ENCODE measurements at places on chromosomes 7 and 10. TPM values are rescaled to one million over a fixed set of nuclear protein-coding genes. Genes with fewer than 3 reads are reported as not detected.

DNA sequence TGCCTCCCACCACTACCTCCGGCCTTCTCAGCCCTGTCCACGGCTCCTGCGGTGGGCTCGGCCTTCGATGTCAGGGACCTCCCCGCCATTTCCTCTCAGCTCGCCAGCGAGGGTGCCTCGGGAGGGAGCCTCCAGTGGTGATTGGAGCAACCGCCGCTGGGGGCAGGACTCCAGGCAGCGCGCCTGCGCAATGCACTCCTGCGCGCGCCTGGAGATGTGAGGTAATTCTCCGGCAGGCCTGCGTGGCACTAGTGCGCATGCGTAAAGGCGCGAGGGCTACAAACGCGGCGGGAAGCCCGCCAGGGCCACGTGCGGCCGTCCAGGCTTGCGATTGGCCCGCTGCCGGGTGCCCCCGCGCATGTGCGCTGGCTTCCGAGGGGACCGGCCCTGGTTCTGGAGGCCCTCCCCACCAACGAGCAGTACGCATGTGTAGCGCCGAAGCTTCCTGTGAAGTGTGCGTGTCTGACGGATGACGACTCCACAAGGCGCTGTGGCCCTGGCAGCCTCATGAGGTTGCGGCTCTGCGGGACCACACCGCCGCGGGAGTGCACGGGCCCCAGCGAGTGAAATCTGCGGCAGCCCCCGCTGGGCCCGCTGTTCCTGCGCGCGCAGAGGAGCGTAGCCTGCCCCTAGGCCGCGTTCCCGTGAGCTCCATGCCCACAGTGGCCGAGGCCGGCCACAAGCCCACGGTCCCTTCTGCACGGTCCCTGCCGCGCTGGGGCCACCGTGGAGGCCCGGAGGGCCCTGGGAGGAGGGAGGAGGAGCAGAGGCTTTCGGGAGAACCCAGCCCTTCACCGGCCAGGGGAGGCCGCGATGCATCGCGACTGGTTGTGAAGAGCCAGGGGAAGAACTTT lies at the start of gene SYCE1:
SYCE1 (minus strand) TSS at position 143 of the 854 bp plus-strand sequence; CDS start at position 89, 54 bp downstream.
- no peak for DNase-seq

GRCh38 chr10:50232261-50232639 lies 19.1 kb downstream of the ASAH2 start:
- DNase-seq, result no peak

- DNase-seq, result no peak
These were observed 9.3 kb downstream of the TCAF1 start for GRCh38 chr7:143892527-143893300.

DNA sequence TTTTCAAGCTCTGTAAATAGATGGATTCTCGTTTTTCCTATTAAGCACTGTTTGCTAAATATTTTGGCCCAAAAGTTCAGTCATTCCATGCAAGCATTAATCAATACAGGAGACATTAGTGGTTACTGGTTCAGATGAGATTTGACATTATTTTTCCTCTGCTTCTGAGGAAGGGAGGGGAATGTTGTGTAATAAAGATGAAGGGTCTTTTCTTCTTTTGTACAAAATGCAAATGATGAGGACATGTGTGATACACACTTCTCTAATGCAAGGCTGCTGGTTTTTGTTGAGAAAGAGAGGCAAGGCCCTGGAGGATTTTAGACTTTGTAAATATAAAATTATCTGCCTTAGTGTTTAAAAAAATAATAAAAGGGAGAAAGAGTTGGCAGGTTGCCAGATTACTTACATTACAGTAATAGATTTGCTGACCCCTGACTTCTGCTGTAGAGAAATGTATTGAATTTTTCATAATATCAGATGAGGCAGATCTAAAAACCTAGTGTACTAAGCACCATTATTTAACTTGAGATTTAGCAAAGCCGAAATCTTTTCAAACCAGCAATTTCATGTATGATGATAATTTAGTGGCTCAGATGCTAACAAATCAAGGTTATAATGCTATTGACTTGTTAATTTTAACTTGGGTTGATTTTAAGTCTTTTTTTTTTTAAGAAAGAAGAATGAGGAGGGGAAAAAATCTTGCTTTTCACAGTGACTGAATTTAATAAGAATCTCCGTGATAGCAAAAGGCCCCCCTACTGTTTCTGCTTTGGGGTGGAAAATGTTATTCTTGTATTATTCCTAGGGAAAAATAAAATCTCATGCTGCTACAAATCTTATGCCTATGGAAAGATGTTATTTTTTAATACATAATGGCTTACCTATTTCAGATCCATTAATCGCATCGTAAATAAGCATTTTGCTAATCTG lies 180.1 kb downstream of the ARID5B start:
- DNase-seq, result no peak

DNA sequence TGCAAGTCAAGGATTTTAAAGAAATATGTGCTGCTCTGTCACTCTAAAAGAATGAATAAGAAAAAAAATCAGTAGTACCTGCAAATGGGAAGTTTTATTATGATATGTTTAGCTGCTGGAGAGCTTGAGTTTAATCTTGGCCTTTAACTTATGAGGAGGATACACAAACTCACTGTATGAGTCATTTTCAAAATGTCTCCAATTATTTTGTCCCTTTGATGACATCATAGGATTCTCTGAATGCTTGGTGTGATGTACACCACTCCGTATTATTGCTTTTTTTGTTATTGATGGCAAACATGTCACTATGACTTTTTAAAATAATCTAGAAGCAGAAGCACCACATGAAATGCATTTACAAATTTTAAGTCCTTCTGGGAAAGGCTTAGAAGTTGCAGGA lies 125.8 kb downstream of the RALA start:
- no peak for DNase-seq

DNA sequence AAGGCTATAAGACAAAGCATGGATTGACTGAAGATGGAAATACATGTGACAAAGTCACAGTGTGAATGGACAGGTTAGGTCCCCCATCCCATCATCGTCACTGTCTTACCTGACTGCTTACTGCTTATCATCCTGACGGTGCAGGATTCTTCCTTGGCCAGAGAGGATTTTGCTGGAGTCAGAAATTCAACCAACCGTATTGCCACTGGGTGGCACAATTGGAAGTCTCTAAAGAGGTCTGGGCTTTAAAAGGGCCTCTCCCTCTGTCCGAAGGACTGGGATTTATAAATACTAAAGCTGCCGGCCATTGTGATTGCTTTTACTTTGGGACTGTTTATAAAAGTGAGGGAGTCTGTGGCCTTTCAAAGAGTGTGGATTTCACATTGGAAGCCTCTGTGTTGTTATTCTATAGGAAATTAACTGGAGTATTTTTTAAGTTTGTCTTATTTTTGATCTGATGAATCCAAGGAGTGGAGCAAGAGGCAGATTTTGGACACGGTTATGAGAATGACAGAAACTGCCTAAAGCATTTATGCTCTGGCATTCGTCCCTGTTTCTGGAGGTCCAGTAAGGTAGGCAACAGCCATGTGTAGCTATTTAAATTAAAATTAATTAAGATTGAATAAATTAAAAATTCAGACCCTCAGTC lies 113.3 kb upstream of the CREB5 start:
- DNase-seq, result peak; percentile 48

DNA sequence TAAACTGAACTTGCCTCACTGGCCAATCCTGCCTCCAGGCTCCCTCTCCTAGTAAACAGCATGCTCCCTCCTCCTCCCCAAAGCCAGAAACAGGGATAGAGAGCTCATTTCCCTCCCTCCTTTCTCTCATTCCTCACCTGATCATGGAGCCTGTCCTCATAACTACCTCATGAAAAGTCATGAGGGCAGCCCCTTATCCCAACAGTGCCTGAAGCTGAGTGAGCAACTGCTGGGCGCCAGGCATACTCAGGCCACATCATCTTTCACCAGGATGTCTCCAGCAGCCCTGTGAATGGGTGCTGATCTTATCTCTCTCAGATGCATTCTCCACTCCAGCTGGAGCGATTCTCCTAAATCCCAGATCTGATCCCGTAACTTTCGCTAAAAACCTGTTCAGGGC lies 307.2 kb downstream of the PRPF18 start:
- DNase-seq, result no peak

- no peak for DNase-seq
These were observed 30.5 kb downstream of the CTNNA3 start for GRCh38 chr10:67665491-67665890.

DNA sequence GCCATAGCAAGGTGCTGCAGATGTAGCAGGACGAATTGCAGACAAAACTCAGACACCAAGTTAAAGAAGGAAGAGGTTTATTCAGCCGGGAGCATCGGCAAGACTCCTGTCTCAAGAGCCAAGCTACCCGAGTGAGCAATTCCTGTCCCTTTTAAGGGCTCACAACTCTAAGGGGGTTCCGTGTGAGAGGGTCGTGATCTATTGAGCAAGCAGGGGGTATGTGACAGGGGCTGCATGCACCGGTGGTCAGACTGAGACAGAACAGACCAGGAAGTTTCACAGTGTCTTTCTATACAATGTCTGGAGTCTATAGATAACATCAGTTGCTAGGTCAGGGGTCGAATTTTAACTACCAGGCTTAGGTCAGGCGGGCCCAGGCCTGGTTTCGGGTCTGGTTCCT lies 222.0 kb upstream of the C7orf33 start:
- DNase-seq, result no peak

DNA sequence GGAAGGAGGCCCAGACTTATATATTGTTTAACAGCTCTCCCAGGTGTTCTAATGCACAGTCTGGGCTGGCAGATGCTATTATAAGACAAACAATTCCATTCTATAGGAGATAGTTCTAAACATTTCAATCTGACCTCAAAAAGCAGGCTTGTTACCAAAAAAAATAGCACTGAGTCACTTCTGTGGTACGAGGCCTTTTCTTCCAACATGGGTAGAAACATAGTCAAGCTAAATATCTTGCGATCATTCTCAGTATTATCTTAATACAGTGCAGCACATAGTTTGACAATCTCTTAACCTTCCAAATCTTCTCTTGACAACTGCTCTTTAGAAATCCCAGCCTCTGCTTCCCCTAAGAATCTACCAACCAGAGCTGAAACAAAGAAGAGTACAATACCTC lies 46.6 kb upstream of the MKX start:
- DNase-seq, result no peak

GRK5 gene
- polyA plus RNA-seq, result 21.2 TPM

ASAH2 gene
- polyA plus RNA-seq, result 1.2 TPM

PRKAR1B gene
- 24.8 TPM for polyA plus RNA-seq

CPN1 gene
- polyA plus RNA-seq, result not detected

PTPRN2 gene
- 8.7 TPM for polyA plus RNA-seq

STYXL1 gene
- polyA plus RNA-seq, result not detected

CRTAC1 gene
- polyA plus RNA-seq, result 0.86 TPM

GJD4 gene
- polyA plus RNA-seq, result 2.2 TPM

BTBD16 gene
- not detected for polyA plus RNA-seq
